CD4-positive, alpha-beta T cell treated with Interferon alpha-2 for 1 hour (primary cell): ENCODE measurements at places on chromosomes 1 and 21.

GRCh38 chr1:66729523-66729922 lies 22.7 kb upstream of the DYNLT5 start:
- no peak for DNase-seq

DNA sequence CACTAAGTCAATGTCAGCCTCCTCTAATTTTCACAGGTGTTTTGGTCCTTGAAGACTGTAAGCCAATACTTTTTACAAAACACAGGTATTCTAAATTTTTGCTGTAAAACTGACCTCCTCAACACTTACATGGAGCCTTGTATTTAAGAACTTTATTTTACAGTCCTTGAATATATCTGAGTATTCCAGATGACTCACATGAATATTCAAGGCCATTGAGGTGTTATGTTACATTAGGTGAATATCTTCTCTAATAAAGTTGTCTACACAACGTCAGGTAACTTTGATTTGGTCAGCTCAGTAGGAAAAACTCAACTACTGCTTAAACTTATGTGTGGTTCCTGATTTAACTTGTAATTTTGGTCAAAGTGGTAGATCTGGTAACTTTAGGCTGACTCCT lies 254.2 kb downstream of the OLFM3 start:
- no peak for DNase-seq

GRCh38 chr1:8987881-8988617 lies 38.2 kb downstream of the SLC2A7 start:
- DNase-seq = peak; percentile 73

DNA sequence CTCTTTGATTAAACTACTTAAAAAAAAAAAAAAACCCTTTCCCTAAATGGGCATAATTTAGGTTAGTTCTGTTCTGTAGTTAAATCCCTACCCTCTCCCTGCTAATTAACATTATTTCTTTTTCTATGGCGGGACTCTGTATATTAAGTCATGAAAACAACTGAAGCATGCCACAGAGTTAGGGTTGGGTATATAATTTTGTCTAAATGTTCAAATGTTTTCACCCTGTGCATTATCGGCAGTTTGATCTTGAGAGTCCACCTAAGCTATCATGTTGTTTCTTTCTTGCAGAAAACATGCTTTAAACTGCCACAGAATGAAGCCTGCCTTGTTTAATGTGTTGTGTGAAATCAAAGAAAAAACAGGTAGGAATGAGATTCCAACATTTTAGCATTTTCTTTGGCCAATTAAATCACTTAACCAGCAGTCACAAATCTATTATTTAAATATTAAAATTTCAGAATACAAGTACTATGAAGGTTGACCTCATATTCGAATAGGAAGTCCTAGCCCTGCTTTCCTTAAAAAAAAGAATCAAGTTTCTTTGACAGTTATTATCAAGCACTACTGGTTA lies 4.0 kb downstream of the PBX1 start:
- no peak for DNase-seq

DNA sequence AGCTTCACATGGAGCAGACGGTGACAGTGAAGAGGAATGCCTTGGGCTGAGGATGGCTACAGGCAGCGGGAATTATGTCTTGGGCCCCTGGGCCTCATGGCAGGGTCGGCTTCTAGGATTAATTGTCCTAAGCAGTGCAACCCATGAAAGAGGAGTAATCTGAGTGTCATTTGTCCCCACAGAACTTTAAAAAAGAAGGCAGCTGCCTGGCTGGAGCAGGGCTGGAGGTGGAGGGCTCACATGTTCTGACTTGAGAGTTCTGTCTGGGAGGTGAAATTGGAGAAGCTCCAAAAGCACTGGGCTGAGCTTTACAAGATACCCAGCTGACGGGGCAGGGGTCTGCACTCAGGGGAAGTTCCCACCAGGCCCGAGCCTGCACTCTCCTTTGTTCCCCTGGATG lies 22.6 kb downstream of the CACNA1S start:
- DNase-seq = no peak

DNA sequence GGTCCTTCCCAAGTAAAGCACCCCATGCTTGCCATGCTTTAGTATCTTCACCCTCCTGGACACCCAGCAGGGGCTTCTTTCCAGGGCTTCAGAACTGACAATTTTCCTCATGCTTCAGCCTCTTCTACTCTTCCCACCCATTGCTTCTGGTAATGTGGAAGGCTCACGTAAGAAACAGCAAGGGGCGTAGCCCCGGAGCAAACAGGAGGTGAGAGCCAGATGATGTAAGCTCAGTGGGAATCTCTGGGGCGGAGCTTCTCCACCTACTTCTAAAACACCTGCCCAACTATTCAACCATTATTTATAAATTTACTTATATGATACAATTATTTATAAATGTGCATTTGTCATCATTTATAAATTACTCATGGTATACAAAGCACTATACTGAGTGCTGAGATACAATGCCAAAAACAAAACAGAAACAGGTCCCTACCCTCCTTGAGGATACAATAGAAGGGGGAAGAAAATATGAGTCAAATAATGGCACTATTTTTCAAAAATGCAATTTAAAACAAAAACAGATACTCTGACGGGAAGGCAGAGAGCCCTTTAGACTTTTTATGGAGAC lies 140.1 kb upstream of the CAMK1G start:
- DNase-seq = no peak

DNA sequence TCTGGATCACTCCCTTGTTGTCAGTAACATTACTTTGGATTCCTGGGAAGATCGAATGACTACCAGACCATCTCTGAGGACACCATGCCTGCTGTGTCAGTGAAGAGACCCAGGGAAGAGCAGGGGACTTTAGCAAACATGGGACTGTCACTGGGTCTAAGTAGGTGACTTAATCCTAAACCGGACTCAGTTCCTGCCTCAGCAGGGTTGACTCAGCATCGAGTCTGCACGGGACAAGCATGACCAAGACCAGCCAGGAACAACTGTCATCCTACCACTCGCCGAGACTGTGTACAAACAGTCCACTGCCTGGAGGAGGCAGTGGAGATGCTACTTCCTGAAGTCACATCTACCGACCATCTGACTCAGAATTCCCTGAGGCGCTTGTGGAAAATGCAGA lies 53.2 kb upstream of the RAB4A start:
- no peak for DNase-seq

DNA sequence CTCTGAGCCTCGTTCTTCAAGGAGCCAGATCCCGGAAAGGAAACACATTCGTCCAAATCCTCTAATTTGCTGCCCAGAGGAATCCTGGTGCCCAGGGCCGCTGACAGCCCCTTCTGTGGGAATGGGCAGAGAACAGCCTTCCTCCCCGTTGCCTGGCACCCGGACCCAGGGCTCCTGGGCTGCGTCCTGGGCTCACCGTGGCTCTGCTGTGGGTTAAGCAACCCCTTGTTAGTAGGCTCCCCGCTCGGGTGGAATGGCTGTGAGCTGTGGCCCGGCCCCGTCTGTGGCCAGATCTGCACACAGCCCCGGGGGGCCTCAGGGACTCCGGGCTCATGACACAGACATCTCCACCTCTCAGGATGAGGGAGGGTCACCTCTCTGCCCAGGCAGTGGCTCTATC lies 122.9 kb upstream of the ARHGEF16 start:
- DNase-seq = no peak

GRCh38 chr21:29465546-29465945 lies 166.8 kb downstream of the BACH1 start:
- no peak for DNase-seq

DNA sequence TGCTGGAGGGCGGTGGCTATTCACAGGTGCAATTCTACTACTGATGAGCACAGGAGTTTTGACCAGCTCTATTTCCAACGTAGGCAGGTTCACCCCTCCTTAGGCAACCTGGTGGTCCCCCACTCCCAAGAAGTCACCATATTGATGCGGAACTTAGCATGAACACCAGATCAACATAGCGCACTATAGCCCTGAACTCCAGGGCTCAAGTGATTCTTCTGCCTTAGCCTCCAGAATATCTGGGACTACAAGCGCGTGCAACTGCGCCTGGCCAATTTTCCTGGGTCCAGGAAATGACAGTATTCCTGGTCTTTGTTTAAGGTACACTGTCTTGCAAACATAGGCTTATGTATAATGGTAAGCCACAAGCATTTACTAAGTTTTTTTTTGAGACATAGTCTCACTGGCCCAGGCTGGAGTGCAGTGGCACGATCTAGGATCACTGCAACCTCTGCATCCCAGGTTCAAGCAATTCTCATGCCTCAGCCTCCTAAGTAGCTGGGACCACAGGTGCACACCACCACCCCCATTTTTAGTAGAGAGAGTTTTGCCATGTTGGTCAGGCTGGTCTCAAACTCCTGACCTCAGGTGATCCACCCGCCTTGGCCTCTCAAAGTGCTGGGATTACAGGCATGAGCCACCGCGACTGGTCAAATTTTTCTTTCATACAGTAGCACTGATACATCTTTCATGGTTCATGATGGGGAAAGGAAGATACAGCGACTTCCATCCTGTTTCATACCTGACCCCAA lies 12.6 kb downstream of the MCL1 start:
- no peak for DNase-seq

- DNase-seq = no peak
Measured at GRCh38 chr1:77276941-77277340, 4.9 kb upstream of the AK5 start.

GRCh38 chr1:8590721-8591351 lies 226.6 kb downstream of the RERE start:
- DNase-seq = no peak

DNA sequence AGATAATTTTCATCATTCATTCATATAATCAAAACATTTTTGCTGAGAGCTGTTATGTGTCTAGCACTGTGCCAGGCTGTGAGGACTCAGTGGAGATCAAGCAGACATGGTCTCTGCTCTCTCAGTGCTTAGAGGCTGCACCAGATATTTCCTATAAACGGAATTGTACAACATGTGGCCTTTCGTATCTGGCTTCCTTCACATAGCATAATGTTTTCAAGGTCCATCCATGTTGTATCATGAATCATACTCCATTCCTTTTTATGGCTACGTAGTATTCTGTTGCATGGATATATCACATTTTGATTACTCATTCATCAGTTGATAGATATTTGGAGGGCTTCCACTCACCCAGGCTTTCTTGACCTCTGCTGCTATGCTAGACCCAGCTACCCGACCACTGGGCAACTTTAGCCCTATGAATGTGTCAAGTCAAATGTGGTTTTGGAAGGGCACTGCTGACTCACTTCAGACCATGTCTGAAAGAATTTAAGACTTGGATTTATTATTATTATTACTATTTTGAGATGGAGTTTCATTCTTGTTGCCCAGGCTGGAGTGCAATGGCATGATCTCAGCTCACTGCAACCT lies 18.5 kb downstream of the NCF2 start:
- no peak for DNase-seq

GRCh38 chr21:45882645-45883044 lies 98.9 kb upstream of the COL6A1 start:
- DNase-seq = no peak

DNA sequence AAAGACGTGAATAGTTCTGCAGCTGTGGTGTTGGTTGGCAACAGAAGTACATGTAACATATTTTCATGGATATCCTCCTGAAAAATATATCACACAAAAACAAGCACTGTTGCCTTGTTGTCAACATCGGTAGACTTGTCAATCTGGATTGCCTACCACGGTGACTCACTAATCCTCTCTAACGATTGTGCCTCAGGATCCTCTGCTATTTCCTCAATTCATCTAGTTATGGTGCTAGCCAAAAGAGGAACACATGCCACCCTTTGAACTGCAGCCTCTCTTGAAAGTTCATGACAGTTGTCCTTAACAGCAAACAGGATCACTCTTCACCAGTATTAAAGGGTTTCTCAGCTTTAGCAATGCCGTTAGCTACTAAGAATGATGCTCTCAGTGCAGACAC lies 25.7 kb downstream of the RASAL2 start:
- no peak for DNase-seq

- DNase-seq = no peak
Measured at GRCh38 chr21:38438462-38438893, 59.8 kb downstream of the ERG start.

GRCh38 chr1:176617881-176618280 lies 154.9 kb downstream of the PAPPA2 start:
- no peak for DNase-seq

DNA sequence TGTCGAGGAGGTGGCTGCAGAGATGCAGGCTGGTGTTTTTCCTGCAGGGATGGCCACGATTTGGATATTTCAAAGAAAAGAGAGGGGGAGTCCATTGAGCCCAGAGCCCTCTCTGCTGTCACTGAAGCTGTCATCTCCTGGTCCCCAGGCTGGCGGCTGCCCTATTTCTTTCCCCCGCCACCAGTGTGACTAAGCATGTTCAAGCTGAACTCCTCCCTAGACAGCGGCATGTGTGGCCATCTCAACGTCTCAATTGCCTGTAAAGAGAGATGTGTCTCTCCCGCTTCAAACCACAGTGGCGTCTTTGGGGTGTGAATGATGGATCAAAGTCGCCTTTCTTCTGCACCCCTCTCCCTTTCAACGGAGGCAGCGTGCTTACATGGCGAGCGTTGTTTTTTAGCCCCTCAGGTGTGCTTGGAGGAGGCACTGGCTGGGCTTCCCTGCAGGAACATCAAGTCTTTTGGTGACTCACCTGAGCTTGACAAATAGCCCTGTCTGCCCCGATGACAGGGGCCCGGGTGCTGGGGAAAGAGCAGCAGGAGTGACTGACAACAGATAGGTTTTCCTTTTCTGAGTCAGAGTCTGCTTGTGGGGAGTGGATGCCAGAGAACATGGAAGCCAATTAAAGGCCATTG lies 346.4 kb upstream of the AJAP1 start:
- no peak for DNase-seq

- DNase-seq = no peak
Measured at GRCh38 chr1:29397256-29397590, 160.9 kb downstream of the PTPRU start.

DNA sequence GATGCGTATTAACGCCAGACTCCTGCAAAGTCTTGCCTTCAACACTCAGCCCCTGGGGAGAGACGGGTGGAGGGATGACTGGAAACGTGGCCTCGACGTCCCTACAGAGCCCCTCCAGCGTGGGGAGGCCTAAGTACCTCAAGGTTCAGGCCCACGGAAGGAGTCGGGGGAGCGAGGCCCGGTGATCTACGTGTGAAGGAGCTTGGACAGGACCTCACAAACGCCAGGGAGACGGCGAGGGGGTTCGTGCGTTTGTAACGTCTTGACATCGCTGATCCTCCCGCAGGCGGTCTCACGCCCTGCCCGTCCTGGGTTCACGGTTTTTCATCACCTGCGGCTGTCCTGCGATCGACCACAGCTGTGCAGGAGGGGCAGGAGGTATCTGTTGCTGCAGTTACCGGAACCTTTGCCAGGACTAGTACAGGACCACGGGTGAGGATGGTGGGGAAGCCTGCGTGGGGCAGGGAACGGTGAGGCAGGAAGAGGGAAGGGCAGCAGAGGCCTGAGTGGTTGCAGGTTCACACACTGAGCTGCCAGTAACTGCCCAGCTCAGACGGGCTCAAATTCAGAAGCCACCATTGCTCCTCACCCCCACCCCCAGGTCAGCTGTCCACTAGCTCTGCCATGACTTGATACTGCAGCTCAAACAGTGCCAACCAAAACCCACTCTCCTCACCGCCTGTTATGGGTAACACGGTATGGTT lies 889 bp upstream of the CCNL2 start:
- no peak for DNase-seq

GRCh38 chr1:230248889-230249270 lies 177.3 kb downstream of the PGBD5 start:
- no peak for DNase-seq
